Neural progenitor cell (in vitro differentiated cells): ENCODE measurements at places on chromosomes 7 and 10.

DNA sequence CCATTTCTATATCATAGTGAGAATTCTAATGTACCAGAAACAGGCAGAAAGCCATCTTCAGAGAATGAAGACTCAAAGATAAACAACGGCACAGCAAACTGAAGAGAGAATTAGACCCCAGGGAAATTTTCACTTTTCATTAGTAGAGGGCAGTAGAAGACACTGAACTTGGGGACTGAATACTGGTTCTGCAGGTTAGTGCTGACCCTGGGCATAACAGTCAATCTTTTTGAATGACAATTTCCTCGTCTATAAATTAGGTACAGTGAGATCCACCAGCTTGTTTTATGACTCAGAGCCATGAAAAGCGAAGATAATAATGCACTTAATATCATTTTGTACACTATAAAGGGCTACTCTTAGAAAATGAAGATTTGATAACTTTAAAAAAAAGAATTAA, 13.7 kb downstream of the FKBP14 start:
- DNase-seq: no peak

GRCh38 chr7:17248527-17248926, 49.9 kb upstream of the AHR start:
- no peak for DNase-seq

DNA sequence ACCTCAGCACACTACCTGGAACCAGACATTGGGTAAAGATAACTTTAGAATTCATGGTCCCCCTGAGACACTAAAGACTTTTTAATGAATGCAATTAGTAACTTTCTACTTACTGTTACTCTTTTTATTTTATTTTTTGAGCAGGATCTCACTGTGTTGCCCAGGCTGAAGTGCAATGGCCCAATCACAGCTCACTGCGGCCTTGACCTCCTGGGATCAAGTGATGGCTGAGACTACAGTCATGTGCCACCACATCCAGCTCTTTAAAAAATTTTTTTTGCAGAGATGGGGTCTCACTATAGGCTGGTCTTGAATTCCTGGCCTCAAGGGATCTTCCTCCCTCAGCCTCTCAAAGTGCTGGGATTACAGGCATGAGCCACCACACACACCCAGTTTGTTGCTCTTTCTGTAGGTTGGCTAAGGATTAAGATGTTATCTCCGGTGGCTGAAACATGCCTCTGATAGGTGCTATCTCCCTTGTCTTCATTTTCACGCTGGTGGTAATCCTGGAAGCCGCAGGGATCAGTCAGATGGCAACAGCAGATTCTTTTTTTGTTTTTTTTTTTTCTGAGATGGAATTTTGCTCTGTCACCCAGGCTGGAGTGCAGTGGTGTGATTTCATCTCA, 128.3 kb downstream of the TCF7L2 start:
- DNase-seq: no peak

DNA sequence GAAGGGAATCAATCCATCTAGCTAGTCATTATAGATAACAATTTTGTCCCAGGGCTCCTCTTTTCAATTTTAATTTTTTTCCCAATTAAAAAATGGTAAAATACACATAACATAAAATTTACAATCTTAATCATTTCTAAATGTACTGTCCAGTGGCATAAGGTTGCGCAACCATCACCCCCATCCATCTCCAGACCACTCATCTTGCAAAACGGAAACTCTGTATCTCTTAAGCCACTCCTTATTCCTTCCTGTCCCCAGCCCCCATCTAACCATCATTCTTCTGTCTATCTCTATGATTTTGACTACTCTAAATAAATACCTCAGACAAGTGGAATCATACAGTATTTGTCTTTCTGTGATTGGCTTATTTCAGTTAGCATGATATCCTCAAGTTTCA, 46.1 kb upstream of the RAB18 start:
- DNase-seq: no peak

DNA sequence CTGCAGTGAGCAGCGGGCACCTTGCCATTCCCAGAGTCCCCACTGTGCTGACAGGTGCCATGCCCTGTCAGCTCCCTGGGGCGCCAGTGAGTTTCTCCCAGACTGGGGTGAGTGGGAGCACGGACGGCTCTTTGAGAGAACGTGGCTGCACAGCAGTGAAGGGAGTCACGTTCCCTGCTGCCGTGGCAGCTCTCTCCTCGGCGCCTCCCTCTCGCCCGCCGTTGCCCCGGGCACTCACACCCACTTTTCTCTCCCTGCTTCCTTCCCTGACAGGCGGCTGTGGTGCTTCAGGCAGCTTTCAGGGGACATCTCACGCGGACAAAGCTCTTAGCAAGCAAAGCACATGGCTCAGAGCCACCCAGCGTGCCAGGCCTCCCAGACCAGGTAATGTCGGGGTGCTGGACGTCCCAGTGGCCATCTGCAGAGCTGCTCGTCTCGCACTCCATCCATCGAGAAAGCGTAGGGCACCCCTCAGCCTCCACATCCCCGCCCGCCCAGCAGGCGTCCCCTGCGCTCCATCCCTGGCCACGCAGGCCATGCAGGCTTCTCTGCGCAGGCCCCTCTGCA, 27.1 kb upstream of the TTYH3 start:
- no peak for DNase-seq

DNA sequence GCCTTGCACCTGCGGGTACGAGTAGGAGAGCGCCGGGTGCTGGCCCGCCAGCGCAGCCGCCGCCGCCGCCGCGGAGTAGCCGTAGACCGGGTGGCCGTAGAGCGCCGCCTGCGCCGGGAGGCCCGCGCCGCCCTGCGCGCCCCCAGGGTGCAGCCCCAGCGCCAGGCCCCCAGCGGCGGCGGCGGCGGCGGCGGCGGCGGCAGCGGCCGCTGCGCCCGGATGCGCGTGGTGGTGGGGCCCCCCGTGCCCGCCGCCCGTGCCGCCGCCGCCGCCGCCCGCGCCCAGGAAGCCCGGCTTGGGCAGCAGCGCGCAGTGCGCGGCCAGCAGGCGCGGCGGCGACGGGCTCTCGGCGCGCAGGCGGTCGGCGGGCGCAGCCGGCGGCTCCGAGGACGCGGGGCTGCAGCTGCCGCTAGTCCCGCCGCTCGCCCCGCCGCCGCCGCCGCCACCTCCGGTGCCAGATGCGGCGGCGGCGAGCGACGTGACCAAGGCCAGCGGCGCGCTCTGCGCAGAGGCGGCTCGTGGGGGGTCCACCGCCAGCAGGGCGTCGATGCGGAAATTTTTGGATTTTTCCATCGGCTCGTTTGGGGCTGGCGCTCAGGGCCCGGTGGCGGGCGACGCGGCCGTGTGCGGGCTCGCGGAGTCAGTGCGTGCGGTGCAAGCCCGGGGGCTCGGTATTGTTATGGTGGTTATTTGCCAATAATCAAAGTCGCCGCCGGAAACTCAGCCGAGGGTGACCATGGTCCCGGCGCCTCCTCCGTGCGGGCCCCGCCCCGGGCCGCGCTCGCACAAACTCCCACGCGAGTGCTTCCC, 480 bp downstream of the MNX1 start:
- DNase-seq: peak; percentile 65

GRCh38 chr10:71963351-71964097, 671 bp upstream of the CHST3 start:
- DNase-seq: peak; percentile 45

DNA sequence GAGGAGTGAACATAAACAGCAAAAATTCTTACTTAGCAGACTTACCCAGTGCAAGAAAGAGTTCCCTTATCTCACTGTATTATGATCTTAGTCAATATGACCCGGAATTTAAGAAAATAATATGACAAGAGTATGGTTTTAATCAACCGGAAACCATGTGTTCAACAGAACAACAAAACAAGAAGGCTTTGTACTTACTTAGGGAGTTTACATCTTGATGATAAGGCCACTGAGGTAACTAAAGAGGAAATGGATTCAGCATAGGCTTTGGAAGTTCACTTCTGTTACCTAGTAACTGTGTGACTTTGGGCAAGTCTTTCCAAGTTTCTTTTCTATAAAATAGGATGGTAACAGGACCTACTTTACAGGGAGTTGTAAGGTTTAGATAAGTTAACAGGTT, 7.4 kb upstream of the FAS start:
- DNase-seq: no peak

DNA sequence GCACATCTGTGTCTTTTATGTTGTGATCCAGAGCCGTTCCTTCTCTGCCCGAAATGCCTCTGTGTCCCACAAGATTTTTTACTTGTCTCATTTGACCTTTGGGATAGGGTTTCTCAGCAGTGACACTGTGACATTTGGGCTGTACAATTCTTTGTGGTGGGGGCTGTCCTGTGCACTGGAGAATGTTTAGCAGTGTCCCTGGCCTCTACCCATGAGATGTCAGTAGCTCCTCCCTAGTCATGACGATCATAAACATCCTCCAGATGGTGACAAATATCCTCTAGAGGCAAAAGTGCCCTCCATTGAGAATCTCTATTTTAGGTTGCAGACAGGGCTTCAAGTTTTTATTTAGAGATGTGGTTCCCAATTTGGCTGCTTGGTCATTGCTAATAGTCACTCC, 91.3 kb downstream of the PPP1R17 start:
- no peak for DNase-seq

DNA sequence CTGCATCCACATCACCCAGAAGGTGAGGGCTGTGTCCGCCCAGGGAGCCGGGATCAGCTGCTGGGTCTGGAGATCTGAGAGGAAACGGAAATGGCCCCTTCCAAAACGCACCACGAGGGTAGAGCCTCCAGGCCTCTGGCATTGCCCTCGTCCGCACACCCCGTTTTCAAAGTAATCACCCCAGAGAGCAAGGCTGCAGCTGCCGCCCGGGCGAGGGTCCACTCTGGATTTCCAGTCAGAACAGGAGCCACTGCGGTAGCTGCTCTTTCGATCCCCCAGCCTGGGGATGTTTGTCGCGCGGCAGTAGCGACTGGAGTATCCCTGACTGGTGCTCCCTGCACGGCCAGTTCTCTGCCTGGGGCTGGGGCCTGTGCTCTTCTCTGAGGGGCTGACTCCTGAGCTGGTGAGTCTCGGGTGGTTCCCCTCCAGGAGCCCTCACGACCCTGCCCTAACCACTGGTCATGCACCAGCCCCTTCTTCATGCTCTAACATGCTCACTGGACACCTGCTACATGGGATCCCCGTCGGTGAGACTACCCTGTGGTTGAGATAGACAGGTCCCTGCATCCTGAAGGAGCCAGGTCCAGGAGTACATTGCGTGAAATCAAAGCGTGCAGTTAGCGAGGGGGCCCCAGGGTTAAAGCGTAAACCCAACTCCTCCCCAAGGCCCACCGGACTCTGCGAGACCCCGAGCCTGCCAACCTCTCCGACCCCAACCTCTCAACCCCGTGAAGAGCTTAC, 99.2 kb downstream of the FOXL3 start:
- DNase-seq: no peak

- peak; percentile 24 for DNase-seq
Observed at GRCh38 chr7:18715988-18716387, 220.4 kb downstream of the HDAC9 start.

DNA sequence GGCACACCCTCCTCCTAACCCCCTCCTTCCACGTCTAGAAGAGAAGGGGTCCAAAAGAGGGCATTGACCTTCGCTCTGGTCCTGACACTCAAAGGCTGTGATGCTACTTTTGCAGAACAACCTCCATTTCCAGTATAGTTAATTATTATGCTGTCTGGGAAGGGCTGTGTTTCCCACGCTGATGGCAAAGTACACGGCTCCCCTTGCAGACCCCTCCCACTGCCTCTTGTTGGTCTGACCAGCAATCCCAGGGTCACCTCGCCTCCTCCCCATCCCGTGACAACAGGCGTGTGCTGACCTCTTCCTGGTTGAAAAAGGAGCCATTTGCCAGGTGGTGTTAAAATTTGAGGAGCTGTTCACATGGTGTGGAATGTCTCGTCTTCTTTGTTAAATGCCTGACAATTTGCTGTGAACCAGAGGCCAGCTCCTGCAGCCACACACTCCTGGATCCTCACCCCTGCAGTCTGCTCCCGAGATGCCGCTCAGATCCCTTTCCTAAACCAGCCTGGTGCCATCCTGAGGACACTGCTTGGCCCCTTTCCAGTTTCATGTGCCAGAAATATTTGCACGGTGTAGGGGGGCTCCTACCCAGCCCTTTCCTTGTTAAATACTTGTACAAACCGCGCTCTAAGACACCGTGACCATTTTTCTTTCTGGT, 321.7 kb downstream of the WDR37 start:
- DNase-seq: no peak

GRCh38 chr10:95478185-95478584, 83.0 kb downstream of the SORBS1 start:
- DNase-seq: no peak

GRCh38 chr7:20831451-20831850, 44.8 kb upstream of the SP8 start:
- no peak for DNase-seq

GRCh38 chr7:68571286-68571685, 1027.0 kb upstream of the AUTS2 start:
- DNase-seq: no peak

- DNase-seq: peak; percentile 38
Observed at GRCh38 chr7:91759205-91759863, 121.2 kb downstream of the MTERF1 start.

DNA sequence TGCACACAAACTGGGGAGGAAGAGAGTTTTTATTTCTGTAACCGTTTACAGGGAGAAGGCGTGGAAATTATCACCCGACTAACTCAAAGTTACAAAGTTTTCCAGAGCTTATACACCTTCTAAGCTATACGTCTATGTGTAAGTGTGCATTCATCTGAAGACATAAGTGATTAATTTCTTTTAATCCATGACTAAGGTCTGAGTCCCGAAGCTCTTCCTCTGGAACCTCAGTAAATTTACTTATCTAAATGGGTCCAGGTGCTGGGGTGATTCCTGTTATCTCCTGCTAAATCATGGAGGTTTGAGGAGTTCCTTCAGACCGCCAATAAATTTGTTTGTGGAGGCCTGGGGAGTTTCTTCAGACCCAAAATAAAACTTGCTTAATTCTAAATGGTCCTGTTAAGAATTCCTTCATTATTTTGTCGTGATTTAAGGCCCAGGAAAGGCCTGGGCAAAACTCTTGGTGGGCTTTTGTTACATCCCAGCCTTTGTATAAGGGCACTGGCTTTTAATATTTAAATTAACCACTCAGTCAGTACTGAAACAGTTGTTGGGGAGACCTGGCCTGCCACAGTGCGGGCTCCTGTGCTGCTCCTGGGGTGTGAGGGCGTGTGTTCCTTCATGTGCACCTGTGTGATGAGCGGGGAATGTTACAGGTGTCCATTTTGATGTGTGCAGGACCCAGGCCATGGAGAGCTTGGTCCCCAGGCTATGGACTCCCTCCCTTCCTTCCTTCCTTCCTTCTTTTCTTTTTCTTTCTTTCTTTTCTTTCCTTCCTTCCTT, 5.8 kb upstream of the METTL27 start:
- no peak for DNase-seq

- no peak for DNase-seq
Observed at GRCh38 chr10:17335065-17335464, 107.0 kb downstream of the VIM start.
